ENCODE measurements at places on chromosomes 7 and 10.
A peak's percentile ranks its signal among the peaks of the same experiment; 100 is the strongest.

GRCh38 chr10:126301701-126302475 is 86.4 kb downstream of the ADAM12 start:
- no peak for DNase-seq

- DNase-seq = no peak
These were observed 1.3 kb downstream of the CHST12 start for GRCh38 chr7:2404714-2405119.

- no peak for DNase-seq
These were observed 16.8 kb downstream of the ASAH2 start for GRCh38 chr10:50234486-50234885.

DNA sequence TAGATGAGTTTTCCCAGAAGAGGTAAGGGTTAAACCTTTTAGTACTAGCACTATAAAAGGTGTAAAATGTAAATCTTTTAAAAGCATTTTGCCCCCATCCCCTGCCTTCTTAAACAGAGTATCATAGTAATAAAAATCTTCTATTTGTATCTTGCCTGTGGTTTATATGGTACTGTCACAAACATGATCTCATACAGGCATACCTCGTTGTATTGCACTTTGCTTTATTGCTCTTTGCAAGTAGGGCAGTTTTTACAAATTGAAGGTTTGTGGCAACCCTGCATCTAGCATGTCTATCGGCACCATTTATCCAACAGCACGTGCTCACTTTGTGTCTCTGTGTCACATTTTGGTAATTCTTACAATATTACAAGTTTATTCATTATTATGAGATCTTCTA is 198.8 kb upstream of the YAE1 start:
- no peak for DNase-seq

GRCh38 chr10:117946525-117947070 is 100.1 kb downstream of the RAB11FIP2 start:
- no peak for DNase-seq

- no peak for DNase-seq
These were observed 56.8 kb upstream of the DGKI start for GRCh38 chr7:137903382-137904169.

- DNase-seq = no peak
These were observed 1.7 kb downstream of the PROSER2 start for GRCh38 chr10:11824825-11825224.

DNA sequence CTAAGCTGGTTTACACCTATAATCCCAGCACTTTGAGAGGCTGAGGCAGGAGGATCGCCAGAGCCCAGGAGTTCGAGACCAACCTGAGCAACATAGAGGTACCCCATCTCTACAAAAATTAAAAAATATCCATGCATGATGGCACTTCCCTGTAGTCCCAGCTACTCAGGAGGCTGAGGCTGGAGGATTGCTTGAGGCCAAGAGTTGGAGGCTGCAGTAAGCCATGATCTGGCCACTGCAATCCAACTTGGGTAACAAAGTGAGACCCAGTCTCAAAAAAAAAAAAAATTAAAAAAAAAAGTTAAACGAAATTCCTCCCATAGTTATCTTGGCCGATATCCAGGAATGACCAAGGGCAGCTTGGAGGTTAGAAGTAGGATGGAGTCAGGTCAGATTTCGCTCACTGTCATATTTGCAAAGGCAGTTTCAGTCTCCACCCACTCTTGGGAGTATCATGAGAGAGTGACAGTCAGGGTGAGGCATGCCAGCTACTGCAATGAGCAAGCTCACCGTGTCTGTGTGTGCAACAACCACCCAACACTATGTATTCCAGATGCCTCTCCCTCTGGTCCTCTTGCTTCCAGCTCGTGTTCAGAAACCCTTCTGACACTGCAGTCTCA is 6.0 kb upstream of the ZDHHC4 start:
- no peak for DNase-seq

DNA sequence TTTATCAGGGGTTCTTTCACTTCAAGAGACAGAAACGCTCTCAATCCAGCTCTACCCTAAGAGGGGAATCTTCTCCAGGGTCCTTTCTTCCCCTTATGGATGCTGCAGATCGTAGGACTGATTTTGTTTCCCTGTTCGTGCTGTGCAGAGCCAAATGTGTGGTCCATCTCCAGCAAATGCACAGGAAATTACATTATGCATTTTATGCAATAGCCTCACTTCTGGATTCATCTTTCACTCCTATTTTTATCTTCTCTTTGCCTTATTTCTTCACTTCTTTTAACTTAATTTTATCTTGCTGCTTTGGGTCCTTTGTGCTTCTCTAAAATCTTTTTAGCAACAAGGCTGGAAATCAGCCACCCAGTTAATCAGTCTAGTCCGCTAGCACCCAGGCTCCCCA is 184.5 kb upstream of the INHBA start:
- DNase-seq = no peak

DNA sequence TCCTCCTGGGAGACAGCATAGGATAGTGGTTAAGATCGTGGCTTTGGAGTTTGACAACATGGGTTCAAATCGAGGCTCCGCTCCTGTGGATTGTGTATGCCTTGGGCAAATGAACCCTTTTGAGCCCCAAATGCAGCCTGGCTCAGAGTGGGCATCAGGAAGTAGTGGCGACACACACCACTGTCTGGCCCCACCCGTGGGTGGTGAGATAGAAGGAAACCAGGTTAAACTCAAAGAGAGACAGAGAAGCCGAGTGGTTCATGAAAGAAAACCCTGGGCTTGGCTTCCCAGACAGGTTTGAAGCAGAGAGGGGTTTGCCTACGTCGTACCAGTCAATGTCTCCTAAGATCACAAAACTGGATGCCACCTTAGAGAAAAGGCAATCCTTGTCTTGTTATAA is 57.7 kb downstream of the PRTFDC1 start:
- no peak for DNase-seq

- no peak for DNase-seq
These were observed 11.2 kb upstream of the ZSCAN21 start for GRCh38 chr7:100038326-100038725.

- no peak for DNase-seq
These were observed 6.1 kb upstream of the KIF20B start for GRCh38 chr10:89695307-89695706.

DNA sequence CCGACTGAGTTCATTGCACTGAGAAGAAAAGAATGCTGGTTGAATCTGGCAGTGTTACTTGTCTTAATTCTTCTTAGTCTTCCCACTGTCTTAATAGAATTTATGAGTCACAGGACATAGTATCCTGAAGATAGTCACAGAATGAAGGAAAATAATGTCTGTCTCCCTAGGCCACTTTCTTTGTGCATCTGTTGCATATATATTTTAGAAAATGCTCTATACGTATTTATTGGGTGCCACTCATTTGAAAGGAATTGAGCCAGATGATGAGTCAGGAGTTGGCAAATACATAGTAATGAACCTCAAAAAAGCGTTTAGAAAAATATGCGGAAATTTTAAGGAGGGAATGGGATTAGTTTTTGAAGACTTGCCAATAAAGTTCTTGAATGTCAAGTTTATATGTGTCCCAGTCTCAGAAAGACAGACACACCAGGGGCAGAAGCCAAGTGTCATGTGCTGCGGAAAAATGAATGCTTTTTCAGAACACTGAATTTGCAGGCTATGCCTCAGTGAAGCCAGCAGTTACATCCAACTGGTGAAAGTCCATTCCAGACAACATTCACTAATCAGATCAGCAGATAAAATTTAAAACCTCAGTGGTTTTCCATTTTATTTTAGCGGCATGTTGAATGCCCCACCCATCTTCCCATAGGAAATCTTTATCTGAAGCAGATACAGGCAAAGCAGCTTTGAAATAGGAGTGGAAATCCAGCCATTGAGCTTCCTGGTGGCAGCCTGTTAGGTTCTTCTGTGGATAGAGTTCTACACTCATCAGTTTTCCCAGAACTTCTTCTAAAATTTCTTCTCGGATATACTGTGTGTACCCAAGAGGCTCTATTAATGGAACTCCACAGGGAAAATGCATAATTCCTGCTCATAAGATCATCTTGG is 308.4 kb downstream of the BICC1 start:
- peak; percentile 40 for DNase-seq

DNA sequence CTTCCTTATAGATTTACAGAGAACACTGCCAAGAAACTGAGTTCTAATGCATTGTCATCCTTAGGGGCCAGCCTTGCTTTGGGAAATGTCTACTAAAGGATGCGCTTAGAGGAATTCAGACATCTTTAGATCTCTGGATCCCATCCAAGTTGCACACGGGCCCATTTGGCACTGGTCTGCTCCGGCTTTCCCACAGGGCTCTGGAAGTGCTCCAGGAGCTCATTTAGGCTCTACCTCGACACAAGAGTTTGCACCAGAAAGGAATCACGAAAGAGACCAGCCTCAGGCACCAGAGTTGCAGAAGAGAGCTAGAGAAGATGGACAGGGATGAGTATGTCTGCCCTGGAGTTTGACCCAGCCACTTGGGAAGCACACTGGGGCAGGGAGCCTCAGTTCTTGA is 150.1 kb upstream of the TMEM72 start:
- DNase-seq = no peak

- no peak for DNase-seq
These were observed 5.7 kb upstream of the CELF2 start for GRCh38 chr10:11011984-11012383.

- no peak for DNase-seq
These were observed 36.1 kb downstream of the ETV1 start for GRCh38 chr7:13953368-13953767.

DNA sequence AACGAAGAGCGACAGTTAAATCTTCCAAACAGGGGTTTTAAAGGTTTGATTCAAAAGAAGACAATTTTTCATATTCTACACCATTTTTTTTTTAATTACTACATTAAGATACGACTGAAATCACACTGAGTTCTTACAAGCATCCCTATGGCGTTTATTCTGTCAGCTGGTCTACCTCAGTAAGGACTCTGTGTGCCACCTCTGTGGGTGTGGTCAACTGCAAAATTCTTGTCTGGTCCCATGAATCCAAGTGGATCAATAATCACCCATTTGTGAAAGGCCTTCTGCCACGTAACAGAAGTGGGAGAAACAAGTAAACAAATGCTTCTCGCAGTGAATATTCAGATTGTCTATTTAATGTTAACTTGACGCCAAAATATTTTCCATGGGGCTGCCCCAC is 104.1 kb downstream of the GRB10 start:
- DNase-seq = no peak

- DNase-seq = no peak
These were observed 15.5 kb downstream of the ZNF487 start for GRCh38 chr10:43452356-43452914.

DNA sequence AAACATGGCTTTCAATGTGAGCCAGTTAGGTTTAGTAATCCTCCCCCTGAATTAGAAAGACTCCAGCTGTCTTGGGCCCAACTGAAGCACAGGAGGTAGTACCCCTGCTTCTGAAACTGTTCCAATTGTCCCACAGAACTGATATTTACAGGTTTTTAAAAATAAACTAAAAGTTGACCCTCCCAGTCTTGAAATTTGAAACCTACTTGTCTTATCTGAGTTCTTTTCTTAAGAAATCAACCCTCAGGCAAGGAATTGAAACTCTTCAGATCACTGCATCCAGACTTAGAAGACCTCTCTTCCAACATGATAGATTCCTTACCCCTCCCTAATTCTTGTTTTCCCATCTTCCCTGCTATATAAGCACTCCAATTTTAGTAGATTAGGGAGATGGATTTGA is 13.3 kb upstream of the ARHGAP21 start:
- no peak for DNase-seq

DNA sequence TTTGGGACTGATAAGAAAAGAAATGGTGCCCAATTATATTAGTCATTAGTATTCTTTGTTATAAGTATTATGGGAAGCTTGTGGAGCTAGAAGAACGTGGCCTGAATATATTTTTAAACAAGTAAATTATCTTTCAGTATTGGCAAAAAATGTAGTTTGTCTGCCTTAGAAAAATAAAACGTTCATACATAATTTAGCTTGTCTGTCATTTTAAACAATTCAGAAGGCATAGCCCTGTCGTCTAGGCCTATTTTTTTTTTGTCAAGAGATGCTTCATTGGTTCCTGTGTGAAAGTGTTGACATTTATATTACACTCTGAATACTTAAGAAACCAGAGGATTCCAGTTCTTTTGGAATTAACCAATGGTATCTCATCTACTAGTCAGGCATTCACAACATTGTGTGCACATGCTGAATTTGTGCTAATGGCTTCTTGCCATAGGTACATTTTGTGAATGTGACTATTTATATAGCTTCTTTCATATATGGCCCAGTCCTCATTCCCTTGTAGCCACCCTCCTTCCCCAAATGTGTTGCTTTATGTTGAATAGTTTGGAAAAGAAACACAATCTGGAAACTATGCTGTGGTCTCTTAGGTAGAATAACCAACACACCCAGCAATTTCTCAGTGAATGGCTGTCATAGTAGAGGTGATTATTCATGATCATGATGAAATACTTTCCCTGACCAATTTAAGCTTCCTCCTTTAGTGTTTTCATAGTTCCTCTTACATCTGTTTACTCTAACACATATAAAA is 435.8 kb downstream of the EXOC4 start:
- peak; percentile 34 for DNase-seq

DNA sequence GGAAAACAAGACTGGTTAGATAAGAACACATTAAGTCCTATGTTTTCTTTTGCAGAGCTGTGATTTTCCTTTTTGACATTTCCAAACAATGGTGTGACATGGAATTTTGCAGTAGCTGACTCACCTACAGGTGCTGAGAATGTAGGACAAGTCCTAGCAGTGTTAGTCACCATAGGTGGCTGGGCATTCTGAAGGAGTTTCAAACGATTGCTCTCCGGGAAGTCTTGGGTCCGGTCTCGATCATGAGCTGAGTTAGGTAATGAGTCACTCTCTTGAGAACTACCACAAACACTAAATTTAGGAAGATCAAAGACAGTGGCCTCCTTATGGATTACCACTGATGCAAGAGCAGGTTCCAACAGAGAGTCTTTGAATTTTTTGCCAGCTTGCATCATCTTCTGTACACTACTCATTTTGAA is 3.6 kb downstream of the FIGNL1 start:
- DNase-seq = peak; percentile 97

GRCh38 chr7:51249991-51250390 is 66.6 kb downstream of the COBL start:
- DNase-seq = no peak

GRCh38 chr10:6786579-6787031 is 206.5 kb upstream of the PRKCQ start:
- DNase-seq = no peak

DNA sequence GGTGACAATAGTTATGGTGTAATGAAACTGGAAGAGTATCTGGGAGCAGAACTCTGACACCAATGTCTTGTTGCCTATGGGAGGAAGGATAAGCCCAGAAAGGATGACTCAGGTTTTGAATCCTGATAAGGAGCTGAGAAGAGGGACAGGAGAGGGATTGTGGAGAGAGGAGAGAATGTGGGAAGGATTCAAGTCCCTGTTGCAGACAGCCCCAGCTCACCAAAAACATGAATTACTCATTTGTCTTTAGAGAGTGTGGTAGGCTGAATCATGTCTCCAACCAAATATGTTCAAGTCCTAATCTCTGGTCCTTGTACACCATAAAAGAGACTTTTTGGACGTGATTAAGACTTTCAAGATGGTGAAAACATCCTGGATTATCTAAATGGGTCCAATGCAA is 206.9 kb upstream of the PHYHIPL start:
- no peak for DNase-seq

GRCh38 chr7:158562517-158562916 is 25.1 kb downstream of the PTPRN2 start:
- no peak for DNase-seq

GRCh38 chr7:87220734-87221215 is 1.2 kb upstream of the TMEM243 start:
- no peak for DNase-seq

GRCh38 chr7:27868131-27868550 is 128.2 kb downstream of the TAX1BP1 start:
- DNase-seq = no peak

Data from epithelial cell of prostate (primary cell).